ENCODE measurements at places on chromosomes 2 and 18.

- no peak for DNase-seq
Observed at GRCh38 chr2:224983712-224984554, 58.3 kb downstream of the DOCK10 start.

GRCh38 chr2:232633413-232634205 is at the start of gene EFHD1:
Gene EFHD1, plus strand, starts transcription at chr2:232633604. Its CDS starts 101 bp downstream, at chr2:232633705.
- peak; percentile 65 for DNase-seq

- no peak for DNase-seq
Observed at GRCh38 chr2:239469106-239469960, 68.5 kb upstream of the HDAC4 start.

DNA sequence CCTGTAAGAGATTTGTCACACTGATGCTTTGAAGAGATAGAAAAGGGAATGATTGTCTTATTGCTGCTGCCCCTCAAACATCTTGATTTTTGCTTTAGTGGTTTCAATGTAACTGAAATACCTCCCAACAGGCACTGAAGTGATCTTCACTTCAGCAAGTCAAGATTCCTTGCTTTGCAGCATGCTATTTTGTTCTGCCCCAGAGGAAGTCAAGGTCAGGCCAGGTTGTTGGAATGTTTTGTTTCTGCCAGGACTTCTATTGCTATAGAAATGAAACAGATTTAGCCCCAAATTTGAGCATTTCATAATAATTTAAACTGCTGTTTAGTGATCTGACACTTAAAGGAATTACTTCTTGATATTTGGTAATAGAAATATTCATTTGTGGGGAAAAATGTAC is 277.6 kb downstream of the ZNF804A start:
- DNase-seq: no peak

DNA sequence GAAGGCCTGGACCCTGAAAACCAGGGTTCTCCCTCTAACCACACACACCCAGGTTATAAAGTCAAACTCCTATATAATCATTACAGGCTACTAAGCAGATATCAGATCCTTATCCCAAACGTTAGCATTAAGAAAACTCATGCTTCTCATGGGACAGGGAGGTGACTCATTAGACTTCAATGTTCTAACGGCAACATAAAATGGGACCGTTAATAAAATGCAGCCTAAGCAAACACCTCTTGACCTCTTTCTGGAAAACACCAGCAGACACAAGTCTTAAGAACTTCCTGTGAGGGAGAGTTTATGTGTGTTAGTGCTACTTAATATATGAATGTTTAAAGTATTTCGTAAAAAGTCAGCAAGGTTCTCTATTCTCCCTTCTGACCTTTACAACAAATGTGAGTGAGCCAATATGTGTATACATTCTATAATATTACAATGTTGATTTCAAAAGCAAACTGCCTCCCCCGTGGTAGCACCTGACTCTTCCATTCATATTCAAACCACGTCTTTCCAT is 31.7 kb downstream of the LPIN2 start:
- DNase-seq: no peak

GRCh38 chr18:57432751-57433400 is 2.3 kb upstream of the ONECUT2 start:
- no peak for DNase-seq
